WTC11 (cell line): ENCODE measurements at places on chromosomes 2 and 18. TPM values are rescaled to one million over a fixed set of nuclear protein-coding genes. Genes with fewer than 3 reads are reported as not detected.

Gene MALL
- 3.8 to 5.5 TPM (median 5.0 TPM) in 3 replicates for total RNA-seq

Gene UGT1A6
- 0.53 TPM in 1 of 3 replicates, not detected in the others for total RNA-seq

Gene MC2R
- total RNA-seq: not detected in 3 replicates

DNA sequence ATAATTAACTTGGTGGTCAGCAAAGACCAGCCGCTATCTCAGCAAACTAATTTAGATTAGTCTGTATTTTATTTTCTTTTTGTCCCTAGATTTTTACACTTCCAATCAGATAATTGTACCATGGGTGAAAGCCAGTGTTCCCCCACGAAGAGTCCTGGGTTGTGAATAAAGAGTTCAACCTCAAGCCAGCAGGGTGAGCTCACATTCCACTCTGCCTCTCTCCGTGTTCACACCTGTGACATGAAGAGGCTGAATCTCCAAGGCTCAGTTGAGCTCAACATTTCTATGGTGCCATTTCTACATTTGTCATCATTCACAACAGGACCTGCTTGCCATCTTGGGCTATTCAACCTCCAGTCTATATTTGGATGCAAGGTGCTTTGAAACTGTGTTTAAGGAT lies 771.5 kb downstream of the GALR1 start:
- no peak for DNase-seq

GRCh38 chr2:209431701-209432100 lies 7.9 kb downstream of the MAP2 start:
- no peak for DNase-seq

DNA sequence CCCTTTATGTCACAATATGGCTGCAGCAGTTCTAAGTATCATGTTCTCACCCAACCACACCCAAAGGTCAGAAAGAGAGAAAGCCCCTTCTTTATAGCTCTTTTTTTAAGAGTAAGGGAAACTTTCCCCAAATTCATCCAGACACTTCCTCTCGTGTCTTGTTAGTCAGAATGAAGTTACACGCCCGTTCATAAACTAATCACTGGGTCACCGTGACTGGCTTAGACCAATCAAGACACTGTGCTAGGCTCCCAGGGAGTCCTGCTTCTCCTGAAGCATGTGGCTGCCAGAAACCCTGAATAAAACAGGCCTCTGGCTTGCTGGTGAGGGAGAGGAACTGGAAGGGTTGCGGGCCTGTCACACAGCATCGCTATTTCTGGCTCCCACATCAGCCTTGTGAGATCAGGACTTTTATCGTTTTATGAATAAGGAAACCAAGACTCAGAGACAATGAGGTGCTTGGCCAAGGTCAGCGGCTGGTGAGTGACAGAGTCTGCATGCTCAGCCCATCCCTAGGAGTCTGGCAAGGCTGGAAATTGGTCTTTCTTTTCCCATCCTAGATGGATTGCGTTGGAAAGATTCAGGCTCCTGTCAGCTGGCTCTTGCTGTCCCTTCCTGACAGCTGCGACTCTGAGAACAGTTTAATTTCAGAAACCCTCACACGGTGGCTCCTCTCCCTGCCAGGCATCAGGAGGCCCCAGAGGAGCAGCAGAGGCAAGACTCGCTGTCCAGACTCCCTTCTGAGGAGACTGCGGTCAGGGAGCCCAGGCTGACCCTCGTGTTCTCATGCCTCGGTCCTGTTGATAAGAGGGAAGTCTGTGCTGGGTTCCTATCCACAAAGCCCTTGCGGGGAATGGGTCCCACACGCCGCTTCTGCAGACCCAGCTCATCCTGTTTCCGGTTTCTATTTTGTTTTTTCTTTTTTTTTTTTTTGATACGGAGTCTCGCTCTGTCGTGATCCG lies 104.5 kb upstream of the TAF1B start:
- DNase-seq: no peak

GRCh38 chr2:230525682-230526081 lies 109.7 kb downstream of the SP100 start:
- no peak for DNase-seq

GRCh38 chr2:232336981-232337720 lies 41.4 kb upstream of the ALPP start:
- DNase-seq: peak; percentile 6

GRCh38 chr2:63778391-63778790 lies 63.3 kb upstream of the UGP2 start:
- DNase-seq: no peak

DNA sequence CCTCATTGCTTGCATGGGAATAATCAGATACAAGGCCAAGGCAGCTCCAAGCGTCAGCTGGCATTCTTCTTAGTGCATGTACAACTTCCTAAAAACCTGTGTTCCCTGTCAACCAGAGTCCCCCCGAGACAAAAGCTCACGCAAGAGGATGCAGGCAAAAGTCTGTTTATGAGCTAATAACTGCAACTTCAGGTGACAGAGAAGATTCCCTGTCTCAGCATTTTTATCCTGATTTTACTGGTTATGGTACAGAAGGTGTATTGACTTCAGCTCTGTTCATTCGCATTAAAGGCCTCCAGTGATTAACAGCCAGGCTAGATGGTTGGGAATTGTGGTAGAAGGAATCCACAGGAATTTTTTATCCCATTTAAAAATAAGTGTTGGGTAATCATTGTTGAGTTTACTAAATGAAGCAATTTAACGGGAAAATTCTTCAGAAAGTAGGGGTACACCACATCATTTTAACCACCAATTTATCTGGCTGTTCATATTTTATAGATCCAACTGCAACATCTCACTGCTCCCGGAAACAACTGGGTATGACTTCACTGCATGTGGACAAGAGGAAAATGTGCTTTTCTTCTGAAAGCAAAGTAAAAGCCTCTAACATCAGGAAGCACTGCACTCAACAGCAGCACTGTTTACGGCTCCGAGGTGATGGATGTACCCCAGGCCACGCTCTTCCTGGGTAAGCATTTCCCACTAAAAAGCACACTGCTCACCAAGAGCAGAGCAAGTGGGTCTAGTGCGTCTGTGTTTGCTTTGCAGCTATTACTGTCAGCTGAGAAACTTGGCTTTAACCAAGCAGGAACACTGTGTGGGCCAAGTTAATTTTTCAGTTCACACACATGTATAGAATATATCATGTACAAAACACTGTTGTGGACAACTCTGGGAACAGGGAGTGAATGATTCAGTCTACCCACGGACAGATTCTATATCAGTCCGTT lies 31.9 kb downstream of the CCBE1 start:
- no peak for DNase-seq
